Right renal pelvis (tissue), 4 donors: ENCODE measurements at places on chromosomes 4 and X. TPM values are rescaled to one million over a fixed set of nuclear protein-coding genes. Genes with fewer than 3 reads are reported as not detected.

GRCh38 chr4:154507156-154507555 is 15.6 kb upstream of the DCHS2 start:
- no peak for DNase-seq

GRCh38 chrX:132563976-132564375 is 75.1 kb upstream of the MBNL3 start:
- DNase-seq: no peak

GC gene
- polyA plus RNA-seq: 0.25 TPM

DNA sequence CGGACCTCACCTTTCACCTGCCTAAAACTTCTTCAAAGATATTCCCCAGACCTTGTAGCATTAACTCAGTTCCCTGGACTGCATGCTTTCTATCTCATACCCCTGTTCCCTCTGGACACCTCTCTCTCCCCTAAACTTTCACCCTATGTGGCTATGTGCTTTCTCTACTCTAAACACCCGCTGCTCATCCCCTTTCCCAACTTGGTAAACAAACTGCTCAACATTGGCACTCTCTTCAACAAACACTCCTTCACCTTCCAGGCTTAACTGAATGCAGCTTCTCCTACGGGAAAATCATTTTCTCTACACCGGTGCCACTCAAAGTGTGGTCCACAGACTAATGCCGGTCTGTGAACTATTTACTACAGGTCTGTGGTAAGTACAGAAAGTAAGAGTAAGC is 19.9 kb downstream of the PHF8 start:
- no peak for DNase-seq

AFF2 gene
- 5.4 TPM for polyA plus RNA-seq

DNA sequence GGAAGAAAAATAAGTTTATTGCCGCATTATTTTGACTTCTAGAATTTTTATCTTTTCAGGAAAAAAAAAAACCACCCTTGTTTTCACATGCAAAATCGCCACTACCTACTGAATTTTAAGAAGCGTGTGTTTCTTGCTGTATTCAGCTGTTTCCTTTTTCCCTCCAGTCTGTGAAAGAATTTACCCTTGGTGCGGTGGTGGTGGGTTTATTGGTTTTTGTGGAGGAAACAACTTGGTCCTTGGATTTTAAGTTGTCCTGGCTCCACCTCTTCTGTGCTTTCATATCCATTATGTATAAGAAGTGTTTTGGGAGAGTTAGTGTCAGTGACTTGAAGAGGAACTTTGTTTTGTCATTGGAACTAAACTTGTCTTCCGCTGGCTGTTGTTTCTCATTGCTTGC is 8.1 kb downstream of the RAPGEF2 start:
- DNase-seq: no peak

TLL1 gene
- polyA plus RNA-seq: 2.1 TPM
